ENCODE measurements at places on chromosomes 4 and X.

- DNase-seq, result no peak
Observed at GRCh38 chr4:173171098-173171497, 2.5 kb downstream of the GALNT7 start.

GRCh38 chr4:136634121-136634520 lies 898.2 kb downstream of the PCDH18 start:
- DNase-seq, result no peak

- no peak for DNase-seq
Observed at GRCh38 chr4:177975315-177975987, 533.2 kb upstream of the AGA start.

DNA sequence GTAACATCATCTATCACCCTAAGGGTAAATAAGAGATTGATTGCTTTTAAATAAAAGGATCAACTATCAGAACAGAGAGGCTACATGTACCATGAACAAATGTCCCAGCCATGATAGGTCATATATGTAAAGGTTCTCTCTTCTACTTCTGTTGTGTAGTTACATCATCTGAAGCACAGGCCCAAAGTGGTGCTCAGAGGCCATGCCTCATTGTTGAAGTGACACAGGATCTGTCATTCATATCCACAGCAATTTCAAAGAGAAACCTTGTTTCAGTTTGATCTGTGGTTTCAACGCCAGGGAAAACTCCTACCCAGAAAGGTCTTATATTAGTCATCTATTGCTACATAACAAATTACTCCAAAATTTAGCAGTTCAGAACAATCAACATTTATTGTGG lies 269.2 kb upstream of the MAOA start:
- no peak for DNase-seq

GRCh38 chr4:106914223-106914622 lies 121.9 kb downstream of the DKK2 start:
- no peak for DNase-seq

DNA sequence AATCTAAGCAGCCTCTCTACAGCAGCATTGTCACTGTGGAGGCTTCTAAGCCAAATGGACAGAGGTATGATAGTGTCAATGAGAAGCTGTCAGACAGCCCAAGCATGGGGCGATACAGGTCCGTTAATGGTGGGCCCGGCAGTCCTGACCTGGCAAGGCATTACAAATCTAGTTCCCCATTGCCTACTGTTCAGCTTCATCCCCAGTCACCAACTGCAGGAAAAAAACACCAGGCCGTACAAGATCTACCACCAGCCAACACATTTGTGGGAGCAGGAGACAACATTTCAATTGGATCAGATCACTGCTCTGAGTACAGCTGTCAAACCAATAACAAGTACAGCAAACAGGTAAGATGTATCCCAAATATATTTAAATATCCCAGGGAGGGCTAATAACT lies 4.1 kb downstream of the PCDH7 start:
- DNase-seq, result no peak
